ENCODE measurements at places on chromosomes 11 and 22.

DNA sequence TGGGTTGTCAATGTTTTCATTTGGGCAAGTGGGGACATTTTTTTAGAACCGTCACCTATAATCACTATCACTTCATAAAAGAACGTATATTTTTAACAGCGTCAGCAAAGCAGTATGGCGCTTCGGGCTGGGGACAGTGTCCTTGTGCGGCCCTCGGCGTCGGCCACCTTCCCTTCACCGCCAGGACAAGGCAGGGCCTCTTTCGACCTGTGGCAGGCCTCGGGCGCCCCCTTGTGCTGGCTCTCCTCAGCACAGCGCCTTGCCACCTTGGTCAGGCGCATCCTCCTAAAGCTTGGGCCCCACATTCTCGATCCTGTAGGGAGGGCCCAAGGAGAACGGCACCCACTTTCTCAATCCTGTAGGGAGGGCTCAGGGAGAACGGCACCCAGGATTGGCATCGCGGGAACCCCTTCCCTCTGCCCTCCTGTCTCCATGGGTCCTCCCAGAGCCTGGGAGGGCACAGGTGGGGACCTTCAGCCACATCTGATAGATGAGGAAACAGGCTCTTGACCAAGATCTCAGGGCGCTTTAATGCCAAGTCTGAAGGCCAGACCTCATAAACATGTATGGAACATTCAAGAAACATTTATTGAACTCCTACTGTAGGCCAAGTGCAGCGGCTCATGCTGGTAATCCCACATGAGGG is 11.5 kb upstream of the FADD start:
- no peaks in the 10 kb centered on the region for H3K36me3 ChIP-seq
- H3K4me1 ChIP-seq: peaks cover 7% of the 10 kb centered on the region
- H3K27ac ChIP-seq: no peak overlapping the region
- H3K27me3 ChIP-seq: peaks cover 4% of the 10 kb centered on the region
- DNase-seq: peak; percentile 35

GRCh38 chr11:69009441-69010211 is 3.4 kb downstream of the MRGPRF start:
- H3K4me3 ChIP-seq: no peak overlapping the region
- no peak overlapping the region for H3K27ac ChIP-seq
- H3K27me3 ChIP-seq: peaks cover 58% of the 10 kb centered on the region
- no peak for DNase-seq
- no peaks in the 10 kb centered on the region for H3K36me3 ChIP-seq

DNA sequence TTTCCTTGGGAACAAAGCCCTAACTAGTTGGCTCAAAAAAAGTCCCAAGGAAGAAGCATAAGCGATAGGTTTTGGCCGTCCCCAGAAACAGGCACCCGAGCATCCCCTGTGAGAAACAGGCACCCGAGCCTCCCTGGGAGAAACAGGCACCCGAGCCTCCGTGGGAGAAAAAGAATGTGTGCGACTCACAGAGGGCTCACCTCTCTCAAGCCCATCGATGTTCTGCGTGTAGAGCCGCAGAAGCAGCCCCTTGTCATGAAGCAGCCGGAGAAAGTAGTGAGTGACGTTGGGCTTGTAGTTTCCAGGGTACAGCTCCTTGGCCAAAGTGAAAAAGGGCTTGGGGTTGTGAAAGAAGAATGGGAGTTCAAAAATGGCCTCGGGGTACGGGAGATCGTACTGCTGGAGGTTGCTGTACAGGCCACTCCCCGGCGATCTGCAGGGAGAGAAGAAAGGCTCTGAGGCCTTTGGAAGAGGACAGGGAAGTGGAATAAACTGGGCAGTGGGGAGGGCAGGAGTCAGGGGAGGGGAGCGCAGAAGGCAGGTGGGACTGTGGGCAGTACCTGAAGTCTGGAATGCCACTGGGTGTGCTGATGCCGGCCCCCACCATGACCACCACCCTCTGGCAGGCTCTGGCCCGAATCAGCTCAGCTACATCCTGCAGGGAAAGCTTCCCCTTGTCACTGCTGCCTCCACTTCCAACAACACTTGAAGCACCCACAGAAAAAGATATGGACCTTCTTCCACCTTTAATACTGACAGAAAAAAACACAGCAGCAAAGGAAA is 3.2 kb downstream of the SIRT3 start:
- H3K4me1 ChIP-seq: peaks cover 21% of the 10 kb centered on the region
- no peak overlapping the region for H3K27ac ChIP-seq

- DNase-seq: peak; percentile 58
- H3K27me3 ChIP-seq: no peaks in the 10 kb centered on the region
- no peaks in the 10 kb centered on the region for H3K36me3 ChIP-seq
- H3K27ac ChIP-seq: no peak overlapping the region
Observed at GRCh38 chr11:14308114-14308896, 50.7 kb downstream of the RRAS2 start.

DNA sequence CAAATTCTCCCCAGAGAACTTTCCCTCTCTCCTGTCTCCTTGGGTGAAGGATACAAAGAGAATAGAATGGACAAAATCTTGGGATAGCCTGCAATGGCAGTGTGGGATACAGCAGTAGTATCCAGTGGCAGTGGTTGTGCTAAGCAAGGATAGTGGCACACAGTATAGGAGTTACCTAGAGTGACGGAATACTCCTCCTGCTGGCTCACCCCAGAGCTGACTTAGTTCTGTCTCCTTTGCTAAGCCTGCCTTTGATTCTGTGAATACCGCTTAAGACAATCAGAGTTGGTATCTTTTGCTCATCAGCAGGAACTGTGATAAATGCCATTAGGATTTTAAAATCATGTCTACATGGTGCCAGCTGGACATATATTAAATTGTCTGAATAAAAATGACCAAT is 404.3 kb downstream of the JRKL start:
- H3K36me3 ChIP-seq: no peaks in the 10 kb centered on the region
- H3K4me1 ChIP-seq: no peaks in the 10 kb centered on the region
- no peak overlapping the region for H3K4me3 ChIP-seq
- no peaks in the 10 kb centered on the region for H3K27me3 ChIP-seq

- H3K36me3 ChIP-seq: no peaks in the 10 kb centered on the region
- H3K27me3 ChIP-seq: no peaks in the 10 kb centered on the region
- H3K27ac ChIP-seq: no peak overlapping the region
- H3K4me3 ChIP-seq: no peak overlapping the region
- no peaks in the 10 kb centered on the region for H3K4me1 ChIP-seq
Observed at GRCh38 chr11:126547161-126547560, 191.7 kb downstream of the ST3GAL4 start.

DNA sequence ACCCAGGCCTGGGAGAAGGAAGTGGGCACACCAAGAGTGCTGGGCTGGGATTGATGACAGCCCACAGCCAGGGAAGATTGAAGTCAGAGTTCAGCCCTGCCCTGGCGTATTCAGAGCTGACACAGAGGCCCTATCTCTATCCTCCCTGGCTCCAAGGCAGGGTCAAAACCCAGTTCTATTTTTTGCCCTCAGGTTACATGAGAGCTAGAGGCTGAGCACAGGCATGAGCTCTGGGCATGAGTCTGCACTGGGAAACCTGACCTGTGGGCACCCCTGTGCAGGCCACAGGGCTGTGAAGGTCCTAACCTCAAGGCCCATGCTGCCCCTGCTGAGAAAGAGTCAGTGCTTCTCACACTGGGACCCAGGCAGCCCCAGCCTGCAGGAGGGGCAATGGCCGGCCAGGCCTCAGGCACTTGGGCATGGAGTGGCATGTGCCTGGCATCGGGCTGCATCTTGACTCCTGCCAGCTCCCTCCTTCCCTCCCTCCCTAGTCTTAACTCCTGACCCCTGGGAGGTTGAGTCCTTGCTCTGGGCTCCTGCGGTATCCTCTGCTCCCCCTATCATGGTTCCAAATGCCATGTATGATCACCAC is 5.4 kb downstream of the SLC35E4 start:
- H3K36me3 ChIP-seq: no peaks in the 10 kb centered on the region
- H3K4me1 ChIP-seq: peaks cover 21% of the 10 kb centered on the region
- H3K4me3 ChIP-seq: no peak overlapping the region
- no peak for DNase-seq
- H3K27ac ChIP-seq: no peak overlapping the region
- no peaks in the 10 kb centered on the region for H3K27me3 ChIP-seq

GRCh38 chr11:131767421-131767820 is 397.0 kb downstream of the NTM start:
- no peaks in the 10 kb centered on the region for H3K4me1 ChIP-seq
- H3K27me3 ChIP-seq: no peaks in the 10 kb centered on the region
- H3K36me3 ChIP-seq: no peaks in the 10 kb centered on the region
- no peak overlapping the region for H3K4me3 ChIP-seq

GRCh38 chr11:62353841-62354240 is 16.6 kb downstream of the ASRGL1 start:
- no peaks in the 10 kb centered on the region for H3K36me3 ChIP-seq
- no peak overlapping the region for H3K4me3 ChIP-seq
- no peak for DNase-seq
- H3K27ac ChIP-seq: no peak overlapping the region

DNA sequence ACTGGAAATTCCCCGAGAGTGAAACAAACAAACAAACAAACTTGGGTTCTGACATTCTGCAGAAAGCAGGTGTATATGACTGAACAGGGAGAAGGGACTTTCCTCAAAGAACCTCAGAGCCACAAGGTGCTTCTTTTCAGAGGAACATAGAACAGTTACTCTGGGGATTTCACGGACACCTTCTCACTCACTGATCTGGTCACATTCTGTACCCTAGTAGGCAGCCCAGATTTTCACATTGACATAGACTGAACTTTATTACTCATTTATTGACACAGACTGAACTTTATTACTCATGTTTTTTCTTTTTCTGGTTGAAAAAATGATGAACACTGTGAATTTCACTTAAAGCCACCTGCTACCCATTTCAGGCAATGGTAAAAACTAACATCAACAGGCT is 263.0 kb downstream of the OPCML start:
- H3K36me3 ChIP-seq: no peaks in the 10 kb centered on the region
- no peaks in the 10 kb centered on the region for H3K27me3 ChIP-seq
- no peak overlapping the region for H3K27ac ChIP-seq
- DNase-seq: no peak
- no peaks in the 10 kb centered on the region for H3K4me1 ChIP-seq
- no peak overlapping the region for H3K4me3 ChIP-seq

DNA sequence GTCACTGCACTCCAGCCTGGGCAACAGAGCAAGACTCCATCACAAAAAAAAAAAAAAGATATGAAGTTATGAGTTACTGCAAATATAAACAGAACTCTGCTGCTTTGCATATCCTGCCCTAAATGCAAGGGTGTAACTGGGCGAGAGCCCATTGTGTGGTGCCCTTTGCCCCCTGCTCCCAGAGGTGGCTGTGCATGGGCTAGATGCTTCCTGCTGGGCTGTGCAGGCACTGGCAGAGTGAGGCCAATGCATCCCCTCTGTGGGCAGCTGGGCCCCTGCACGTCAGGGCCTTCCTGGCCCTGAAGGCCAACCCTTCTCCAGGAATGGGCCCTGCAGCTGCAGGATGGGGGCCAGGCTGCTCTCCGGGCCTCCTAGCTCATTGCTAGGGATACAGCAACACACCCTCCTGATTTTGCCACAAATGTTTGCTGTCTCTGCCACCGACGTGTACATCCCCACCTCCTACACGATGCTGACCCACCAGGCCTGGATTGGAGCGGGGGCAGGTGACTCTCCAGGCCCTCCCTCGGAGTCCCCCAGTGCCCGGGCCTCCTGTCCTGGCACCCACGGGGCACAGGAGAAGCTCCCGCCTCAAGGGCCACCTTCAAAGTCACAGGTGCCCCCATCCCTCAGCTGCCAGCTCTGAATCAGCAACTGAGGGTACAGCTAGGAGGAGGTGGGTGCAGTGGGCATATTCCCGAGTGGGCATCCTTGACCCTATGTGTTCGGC is 40.7 kb upstream of the COMT start:
- DNase-seq: no peak
- no peak overlapping the region for H3K4me3 ChIP-seq
- peaks cover 18% of the 10 kb centered on the region for H3K4me1 ChIP-seq
- peaks cover 17% of the 10 kb centered on the region for H3K36me3 ChIP-seq

- DNase-seq: no peak
- no peak overlapping the region for H3K4me3 ChIP-seq
- H3K36me3 ChIP-seq: peaks cover 22% of the 10 kb centered on the region
- no peaks in the 10 kb centered on the region for H3K27me3 ChIP-seq
- no peak overlapping the region for H3K27ac ChIP-seq
Observed at GRCh38 chr11:117411736-117412135, 84.1 kb downstream of the CEP164 start.

DNA sequence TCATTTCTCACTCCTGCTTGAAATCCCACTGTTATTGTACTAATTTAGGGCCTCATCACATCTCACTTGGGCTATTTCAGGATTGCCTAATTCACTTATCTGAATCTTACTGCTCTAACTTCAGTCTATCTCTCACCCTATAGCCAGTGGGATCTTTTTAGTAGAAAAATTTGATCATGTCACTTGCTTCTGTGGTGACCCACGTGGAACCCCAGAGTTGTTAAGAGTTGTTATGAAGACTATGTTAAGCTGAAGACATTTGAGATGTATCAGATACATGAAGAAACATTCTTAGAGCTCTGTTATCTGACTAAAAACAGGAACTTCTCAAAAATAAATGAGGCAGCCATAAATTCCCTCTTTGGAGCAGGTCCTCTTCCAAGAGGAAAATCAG is 1375.6 kb upstream of the TENM4 start:
- no peak overlapping the region for H3K4me3 ChIP-seq
- no peaks in the 10 kb centered on the region for H3K4me1 ChIP-seq
- H3K27me3 ChIP-seq: no peaks in the 10 kb centered on the region
- no peaks in the 10 kb centered on the region for H3K36me3 ChIP-seq
- H3K27ac ChIP-seq: no peak overlapping the region
- no peak for DNase-seq

DNA sequence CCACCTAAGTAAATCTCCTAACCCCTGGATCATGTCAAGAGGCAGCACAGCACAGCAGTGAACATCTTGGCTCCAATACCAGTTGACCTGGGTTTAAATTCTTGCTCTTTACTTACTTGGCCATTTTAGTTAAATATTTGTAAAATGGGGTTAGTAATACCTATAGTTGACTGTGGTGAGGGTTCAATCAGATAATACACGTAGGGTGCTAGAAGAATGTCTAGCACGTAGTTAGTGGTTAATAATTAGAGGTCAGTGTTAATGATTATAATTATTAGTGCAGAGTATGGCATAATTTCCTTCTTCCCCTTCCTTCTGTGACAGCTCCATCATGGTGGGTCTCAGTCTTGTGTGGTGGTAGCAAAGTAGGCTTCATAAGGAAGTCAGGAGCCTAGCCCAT is 520.8 kb downstream of the INSC start:
- H3K27me3 ChIP-seq: no peaks in the 10 kb centered on the region
- DNase-seq: no peak
- H3K4me3 ChIP-seq: no peak overlapping the region
- no peaks in the 10 kb centered on the region for H3K4me1 ChIP-seq
- no peak overlapping the region for H3K27ac ChIP-seq
- no peaks in the 10 kb centered on the region for H3K36me3 ChIP-seq

DNA sequence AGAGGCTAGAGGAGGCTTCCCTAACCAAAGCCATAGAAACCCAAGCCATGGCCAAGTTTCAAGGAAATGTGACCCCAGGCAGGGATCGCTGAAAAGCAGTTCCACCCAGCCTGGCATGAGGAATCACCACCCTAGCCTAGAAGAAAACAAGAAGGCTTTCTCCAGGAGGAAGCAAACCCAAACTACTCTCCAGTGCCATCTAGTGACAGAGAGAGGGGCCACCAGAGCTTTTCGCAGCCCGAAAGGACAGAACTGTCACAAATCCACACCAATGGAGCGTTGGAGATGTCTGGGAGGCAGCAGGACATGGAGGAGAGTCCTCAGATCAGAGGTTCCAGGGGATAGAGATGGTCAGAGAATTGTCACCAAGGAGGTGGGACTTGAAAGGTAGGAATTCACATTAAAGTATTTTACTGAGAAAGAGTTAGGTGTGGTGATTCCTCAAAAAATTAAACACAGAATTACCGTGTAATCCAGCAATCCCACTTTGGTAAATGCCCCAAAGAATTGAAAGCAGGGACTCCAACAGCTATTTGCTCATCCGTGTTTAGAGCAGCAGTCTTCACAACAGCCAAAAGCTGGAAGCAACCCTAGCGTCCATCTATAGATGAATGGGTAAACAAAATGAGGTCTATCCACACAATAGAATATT is 67.3 kb upstream of the NUP50 start:
- H3K4me1 ChIP-seq: no peaks in the 10 kb centered on the region
- H3K27me3 ChIP-seq: peaks cover 5% of the 10 kb centered on the region
- no peak overlapping the region for H3K27ac ChIP-seq
- H3K36me3 ChIP-seq: no peaks in the 10 kb centered on the region
